ENCODE measurements at places on chromosomes 1 and 21. TPM values are rescaled to one million over a fixed set of nuclear protein-coding genes. Genes with fewer than 3 reads are reported as not detected.

DNA sequence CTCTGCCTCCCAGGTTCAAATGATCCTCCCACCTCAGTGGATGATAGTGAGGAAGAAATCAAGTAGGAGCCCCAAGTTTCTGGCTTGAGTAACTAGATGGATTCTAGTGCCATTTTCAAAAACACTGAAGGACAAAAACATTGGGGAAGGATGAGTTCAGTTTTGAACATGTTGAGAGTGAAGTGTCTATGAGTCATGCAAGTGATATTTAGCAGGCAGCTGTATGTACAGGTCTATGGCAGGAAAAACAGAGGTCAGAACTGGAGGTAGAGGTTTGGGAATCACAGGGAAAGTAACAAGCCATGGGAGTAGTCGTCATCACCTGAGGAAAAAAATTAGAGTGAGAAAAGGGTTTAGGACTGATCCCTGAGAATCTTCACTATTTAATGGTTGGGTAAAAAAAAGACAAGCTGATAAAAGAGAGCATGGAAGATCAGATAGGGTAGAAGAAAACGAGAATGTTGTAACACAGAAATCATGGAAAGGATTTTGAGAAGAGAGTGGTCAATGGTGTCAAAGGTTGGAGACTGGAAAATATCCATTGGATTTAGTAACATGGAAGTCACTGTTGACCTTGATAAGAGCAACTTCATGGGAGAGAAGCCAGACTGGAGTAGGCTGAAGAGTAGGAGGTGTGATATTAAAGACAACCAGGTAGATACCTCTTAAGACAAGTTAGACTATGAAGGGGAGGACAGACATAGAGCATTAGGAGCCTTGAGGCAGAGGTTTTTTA lies 53.1 kb downstream of the DIPK1A start:
- no peak overlapping the region for H3K4me3 ChIP-seq
- no peaks in the 10 kb centered on the region for H3K4me1 ChIP-seq
- no peaks in the 10 kb centered on the region for H3K36me3 ChIP-seq
- DNase-seq = no peak
- no peak overlapping the region for H3K27ac ChIP-seq

- no peaks in the 10 kb centered on the region for H3K27me3 ChIP-seq
- H3K36me3 ChIP-seq = no peaks in the 10 kb centered on the region
- H3K27ac ChIP-seq = no peak overlapping the region
- no peak overlapping the region for H3K4me3 ChIP-seq
These were observed 155.4 kb downstream of the CLEC20A start for GRCh38 chr1:178341261-178341956.

- H3K4me3 ChIP-seq = no peak overlapping the region
- H3K27ac ChIP-seq = no peak overlapping the region
- H3K27me3 ChIP-seq = no peaks in the 10 kb centered on the region
- DNase-seq = no peak
- H3K36me3 ChIP-seq = no peaks in the 10 kb centered on the region
- no peaks in the 10 kb centered on the region for H3K4me1 ChIP-seq
These were observed 5.7 kb upstream of the MOB3C start for GRCh38 chr1:46622344-46622743.

SPTA1 gene
- not detected for total RNA-seq

- H3K27me3 ChIP-seq = no peaks in the 10 kb centered on the region
- no peaks in the 10 kb centered on the region for H3K36me3 ChIP-seq
- H3K4me1 ChIP-seq = no peaks in the 10 kb centered on the region
- no peak for DNase-seq
- H3K4me3 ChIP-seq = no peak overlapping the region
These were observed 10.2 kb upstream of the ASPM start for GRCh38 chr1:197156692-197157091.

- no peak overlapping the region for H3K4me3 ChIP-seq
- DNase-seq = no peak
- H3K4me1 ChIP-seq = peaks cover 56% of the 10 kb centered on the region
- no peaks in the 10 kb centered on the region for H3K27me3 ChIP-seq
- peak overlapping the region; percentile 70 for H3K27ac ChIP-seq
- H3K36me3 ChIP-seq = no peaks in the 10 kb centered on the region
These were observed 27.6 kb downstream of the SKI start for GRCh38 chr1:2255420-2256369.

GRCh38 chr1:230548357-230548756 lies 93.9 kb upstream of the COG2 start:
- H3K4me3 ChIP-seq = no peak overlapping the region
- no peaks in the 10 kb centered on the region for H3K4me1 ChIP-seq
- H3K27ac ChIP-seq = no peak overlapping the region
- no peak for DNase-seq
- H3K36me3 ChIP-seq = no peaks in the 10 kb centered on the region

PEX11B gene
- total RNA-seq = 27.9 TPM

- peak overlapping the region; percentile 92 for H3K27ac ChIP-seq
- H3K36me3 ChIP-seq = no peaks in the 10 kb centered on the region
- H3K4me3 ChIP-seq = peak overlapping the region; percentile 70
- no peak for DNase-seq
These were observed 58.6 kb downstream of the H3-3A start for GRCh38 chr1:226121049-226121586.

- no peaks in the 10 kb centered on the region for H3K4me1 ChIP-seq
- H3K27ac ChIP-seq = no peak overlapping the region
- DNase-seq = no peak
- H3K36me3 ChIP-seq = no peaks in the 10 kb centered on the region
- no peak overlapping the region for H3K4me3 ChIP-seq
- no peaks in the 10 kb centered on the region for H3K27me3 ChIP-seq
These were observed 265 bp downstream of the CD1B start for GRCh38 chr1:158331106-158331425.

- H3K27me3 ChIP-seq = no peaks in the 10 kb centered on the region
- H3K27ac ChIP-seq = no peak overlapping the region
- H3K4me3 ChIP-seq = no peak overlapping the region
- no peaks in the 10 kb centered on the region for H3K4me1 ChIP-seq
These were observed 223.7 kb upstream of the CSF3R start for GRCh38 chr1:36706416-36706815.

BARHL2 gene
- not detected for total RNA-seq

GRCh38 chr1:46315669-46316403 lies 12.3 kb downstream of the UQCRH start:
- no peak overlapping the region for H3K27ac ChIP-seq
- H3K4me3 ChIP-seq = no peak overlapping the region
- no peak for DNase-seq
- peaks cover 5% of the 10 kb centered on the region for H3K36me3 ChIP-seq

OR10T2 gene
- total RNA-seq = not detected

DNA sequence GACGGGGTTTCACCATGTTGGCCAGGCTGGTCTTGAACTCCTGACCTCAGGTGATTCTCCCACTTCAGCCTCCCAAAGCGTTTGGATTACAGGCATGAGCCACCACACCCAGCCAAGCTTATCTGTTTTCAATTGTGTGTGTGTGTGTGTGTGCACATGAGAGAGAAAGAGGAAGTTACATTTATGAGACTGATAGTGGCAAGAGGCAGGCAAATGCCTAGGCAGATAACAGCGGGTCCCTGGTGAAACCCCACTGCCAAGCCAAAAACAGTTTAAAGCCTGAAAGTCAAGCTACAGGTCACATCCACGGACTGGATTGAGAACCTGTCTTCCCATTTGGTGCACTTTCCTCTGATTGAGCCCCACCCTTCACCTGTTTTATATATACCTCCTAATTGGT lies 35.1 kb upstream of the IFNGR2 start:
- no peaks in the 10 kb centered on the region for H3K4me1 ChIP-seq
- no peak overlapping the region for H3K4me3 ChIP-seq
- no peaks in the 10 kb centered on the region for H3K27me3 ChIP-seq

Data from tibial nerve (tissue), 4 donors.